ENCODE measurements at places on chromosomes 11 and 22. TPM values are rescaled to one million over a fixed set of nuclear protein-coding genes. Genes with fewer than 3 reads are reported as not detected.
A peak's percentile ranks its signal among the peaks of the same experiment; 100 is the strongest.

Gene OR8D1
- total RNA-seq = not detected

Gene CD248
- 11.4 TPM for total RNA-seq

DNA sequence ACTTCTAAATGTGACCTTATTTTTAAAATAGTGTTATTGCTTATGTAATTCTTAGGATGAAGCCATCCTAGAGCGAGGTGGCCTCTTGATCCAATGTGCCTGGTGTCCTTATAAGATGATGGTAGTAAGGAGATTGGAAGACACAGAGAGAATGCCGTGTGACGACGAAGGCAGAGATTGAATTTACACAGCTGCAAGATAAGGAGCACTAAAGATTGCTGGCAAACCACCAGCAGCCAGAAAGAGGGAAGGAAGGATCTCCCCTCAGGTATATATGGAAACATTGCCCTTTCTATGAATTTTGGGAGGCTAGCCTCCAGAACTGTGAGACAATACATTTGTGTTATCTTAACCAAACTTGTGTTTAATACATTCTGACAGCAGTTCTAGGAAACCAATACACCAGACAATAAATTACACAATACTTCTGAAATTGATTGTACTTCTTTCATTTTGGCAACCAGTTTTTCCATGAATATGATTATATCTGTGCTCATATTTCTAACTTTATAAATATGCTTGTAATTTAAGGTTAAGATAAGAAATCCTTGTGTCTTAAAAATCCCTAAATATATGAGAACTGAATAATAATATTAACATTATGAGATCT is 86.3 kb upstream of the VPREB1 start:
- no peak for DNase-seq

DNA sequence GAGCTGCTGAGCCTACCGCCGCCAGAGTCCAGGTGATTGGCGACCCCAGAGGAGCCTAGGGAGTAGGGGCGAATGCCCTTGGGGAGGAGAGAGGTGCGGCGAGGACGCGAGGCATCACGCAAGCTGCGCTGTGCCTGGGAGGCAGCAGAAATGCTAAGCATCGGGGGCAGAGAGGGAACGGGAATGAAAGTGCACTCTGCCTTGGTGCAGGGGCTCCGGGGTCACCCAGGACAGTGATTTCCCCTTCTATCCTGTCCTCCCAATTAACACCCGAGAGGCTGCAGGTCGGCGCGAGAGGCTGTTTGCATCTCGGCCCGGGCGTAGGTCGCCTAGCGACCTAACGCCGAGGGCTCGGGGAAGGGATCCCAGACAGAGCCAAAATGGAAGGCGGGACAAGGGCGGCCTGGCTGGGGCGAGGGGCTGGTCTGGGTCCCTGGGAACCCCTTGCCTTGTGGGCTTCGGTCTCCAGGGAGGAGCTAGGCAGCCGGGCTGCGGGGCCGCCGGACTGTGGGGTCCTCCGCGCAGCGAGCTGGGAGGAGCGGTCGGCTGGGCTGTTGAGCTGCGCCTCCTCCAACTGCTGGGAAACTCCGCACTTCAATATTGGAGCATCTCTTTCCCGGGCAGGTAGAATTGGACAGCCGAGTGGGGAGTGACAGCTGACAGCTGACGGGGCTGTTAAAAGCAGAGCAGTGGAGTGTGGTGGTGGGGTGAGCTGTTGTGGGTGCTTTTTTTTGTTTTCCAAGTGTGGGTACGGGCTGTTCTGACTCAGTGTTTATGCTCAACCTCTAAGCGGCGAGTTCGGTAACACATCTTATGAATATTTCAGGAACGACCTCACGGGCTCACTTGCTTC is 657 bp downstream of the ELMOD1 start:
- DNase-seq = peak; percentile 57

- no peak for DNase-seq
These were observed 113.6 kb upstream of the SOX6 start for GRCh38 chr11:16469968-16470367.
